GM10248 (cell line): ENCODE measurements at places on chromosomes 12 and 14.

DNA sequence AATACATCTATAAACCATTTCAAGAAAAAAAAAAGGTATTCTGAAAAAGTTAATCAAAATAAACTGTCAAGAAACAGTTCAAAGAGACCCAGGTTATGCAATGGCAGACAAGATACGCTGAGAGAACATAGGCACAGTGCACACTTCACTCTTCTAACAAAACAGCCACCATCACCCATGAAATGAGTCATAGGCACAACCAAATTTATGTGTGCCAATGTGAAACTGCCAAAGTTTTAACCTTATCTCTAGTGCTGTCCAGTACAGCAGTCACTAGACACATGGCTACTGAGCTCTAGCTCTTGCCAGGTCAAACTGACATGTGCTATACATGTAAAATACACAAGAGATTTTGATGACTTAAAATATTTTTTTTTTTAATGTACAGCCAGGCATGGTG is 1.4 kb downstream of the CEP128 start:
- no peak for DNase-seq

- no peak for DNase-seq
Observed at GRCh38 chr14:88908216-88908615, 83.8 kb downstream of the TTC8 start.

DNA sequence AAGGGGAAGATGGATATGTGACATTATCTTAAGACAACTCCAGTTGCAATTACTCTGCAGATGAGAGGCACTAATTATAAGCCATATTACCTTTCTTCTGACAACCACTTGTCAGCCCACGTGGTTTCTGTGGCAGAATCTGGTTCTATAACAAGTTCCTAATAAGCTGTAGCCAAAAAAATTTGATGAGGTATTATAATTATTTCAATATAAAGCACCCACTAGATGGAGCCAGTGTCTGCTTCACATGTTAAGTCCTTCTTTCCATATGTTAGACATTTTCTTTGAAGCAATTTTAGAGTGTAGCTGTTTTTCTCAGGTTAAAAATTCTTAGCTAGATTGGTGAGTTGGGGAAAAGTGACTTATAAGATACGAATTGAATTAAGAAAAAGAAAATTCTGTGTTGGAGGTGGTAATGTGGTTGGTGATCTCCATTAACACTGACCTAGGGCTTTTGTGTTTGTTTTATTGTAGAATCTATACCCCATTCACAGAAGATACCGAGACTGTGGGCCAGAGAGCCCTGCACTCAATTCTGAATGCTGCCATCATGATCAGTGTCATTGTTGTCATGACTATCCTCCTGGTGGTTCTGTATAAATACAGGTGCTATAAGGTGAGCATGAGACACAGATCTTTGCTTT is 36.9 kb downstream of the PSEN1 start:
- peak; percentile 31 for DNase-seq

- DNase-seq, result peak; percentile 54
Observed at GRCh38 chr12:111451649-111452129, 46.0 kb downstream of the SH2B3 start.

GRCh38 chr12:39605501-39605900 is 14.1 kb downstream of the ABCD2 start:
- no peak for DNase-seq

DNA sequence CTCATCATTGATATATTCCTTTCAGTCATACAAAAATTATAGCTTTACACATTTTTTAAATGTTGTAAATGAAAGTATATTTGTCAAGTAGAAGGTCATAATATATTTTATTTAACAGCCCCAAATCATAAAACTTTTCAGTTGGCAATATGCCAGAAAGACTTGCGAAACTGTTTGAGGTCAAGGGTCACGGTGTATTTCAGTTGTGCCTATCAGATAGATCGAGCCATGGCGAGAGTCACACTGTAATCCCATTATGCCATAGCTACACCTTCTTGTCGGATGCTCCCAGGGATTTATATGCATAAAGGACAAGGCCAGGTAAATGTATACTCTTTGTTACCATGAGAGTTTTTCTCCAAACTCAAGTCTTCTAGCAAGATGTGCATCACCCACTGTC is 26.7 kb upstream of the G2E3 start:
- DNase-seq, result no peak

- DNase-seq, result no peak
Observed at GRCh38 chr14:64464651-64465050, 648 bp upstream of the AKAP5 start.

DNA sequence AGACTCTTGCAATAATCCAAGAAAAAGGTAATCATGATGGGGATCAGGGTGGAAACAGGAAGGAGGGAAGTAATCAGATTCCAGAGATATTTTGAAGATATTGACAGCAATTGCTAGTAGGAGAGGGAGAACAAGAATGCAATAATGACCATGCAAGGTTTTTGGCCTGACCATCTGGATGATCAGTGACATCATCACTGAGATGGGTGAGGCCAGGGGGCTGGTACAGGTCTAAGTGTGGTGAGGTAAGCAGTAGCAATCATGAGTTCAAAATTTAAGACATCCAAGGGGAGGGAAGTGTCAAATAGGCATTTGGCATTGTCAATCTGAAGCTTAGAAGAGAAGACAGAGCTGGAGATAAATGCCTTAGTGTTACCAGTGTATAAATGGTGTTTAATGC is 24.8 kb upstream of the CLMN start:
- no peak for DNase-seq

DNA sequence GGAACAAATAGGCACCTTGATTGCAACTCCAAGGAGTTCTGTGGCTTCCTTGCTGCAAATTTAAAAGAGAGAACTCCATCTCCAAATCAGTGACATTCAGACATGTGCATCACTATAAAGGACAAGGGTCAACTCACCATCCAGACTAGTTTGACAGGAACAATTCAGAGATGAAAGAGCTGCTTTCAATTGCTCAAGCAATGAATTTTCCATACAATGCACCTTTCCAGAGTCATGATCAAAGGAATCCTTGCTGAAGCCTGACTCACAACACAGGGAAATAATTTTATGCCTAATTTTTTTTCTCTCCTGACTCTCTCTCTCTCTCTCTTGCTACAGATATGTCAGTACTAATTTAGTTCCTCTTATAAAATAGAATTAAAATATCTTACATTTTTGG is 380.5 kb upstream of the GARIN6 start:
- no peak for DNase-seq

DNA sequence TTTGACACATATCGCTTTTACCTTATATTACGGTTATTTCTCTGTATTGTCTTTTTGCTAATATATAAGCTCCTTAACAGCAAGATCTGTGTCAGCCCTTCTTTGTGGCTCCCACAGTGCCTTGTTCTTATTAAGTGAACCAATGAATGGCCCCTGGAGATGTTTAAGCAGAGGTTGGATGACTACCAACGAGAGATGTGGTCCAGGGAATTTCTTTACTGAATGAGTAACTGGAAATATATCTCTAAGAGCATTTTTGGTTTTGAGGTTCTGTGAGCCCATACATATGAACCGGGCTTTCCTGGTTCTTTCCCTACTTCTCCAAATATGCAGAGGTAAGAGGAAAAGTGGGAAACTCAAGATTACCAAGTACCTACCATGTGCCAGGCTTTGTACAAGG is 23.5 kb downstream of the CALCOCO1 start:
- no peak for DNase-seq

DNA sequence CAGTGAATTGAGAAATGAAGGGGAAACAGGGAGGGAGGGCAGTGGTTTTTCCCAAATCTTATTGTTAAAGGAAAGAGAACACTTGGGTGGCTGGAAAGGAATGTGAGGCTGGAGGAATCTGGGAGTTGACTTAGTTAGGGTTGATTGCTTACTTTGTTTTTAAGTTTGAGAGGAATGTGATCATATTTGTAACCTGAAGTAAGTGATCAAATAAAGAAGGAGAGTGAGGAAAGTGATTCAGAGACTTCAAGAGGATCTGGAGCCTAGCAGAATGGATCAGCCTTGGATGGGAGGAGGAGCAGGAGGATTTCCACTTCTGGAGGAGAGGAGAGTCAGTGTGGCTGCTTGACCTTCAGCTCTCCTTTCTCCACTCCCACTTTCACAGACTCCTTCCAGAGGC is 6.0 kb upstream of the LRP6 start:
- DNase-seq, result no peak

DNA sequence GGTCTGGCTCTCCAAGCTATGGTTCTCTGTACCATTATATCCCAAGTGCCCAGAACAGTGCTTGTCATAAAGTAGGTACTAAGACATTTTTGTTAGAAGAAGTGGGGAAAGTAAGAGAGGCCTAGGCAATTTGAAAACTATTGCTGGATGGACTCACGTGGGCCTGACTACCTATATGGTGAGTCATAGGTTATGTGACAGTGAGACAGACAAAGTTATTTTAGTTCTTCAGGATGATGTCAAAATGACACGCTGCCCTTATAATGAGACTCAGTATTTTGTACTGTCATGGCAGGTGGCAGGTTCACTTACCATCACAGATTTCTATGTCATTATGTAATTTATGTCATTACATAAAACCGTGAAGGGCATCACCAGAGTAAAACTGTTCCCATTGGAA is 53.1 kb downstream of the PARP11 start:
- no peak for DNase-seq

GRCh38 chr12:47223848-47224213 is 144.1 kb upstream of the AMIGO2 start:
- DNase-seq, result no peak

- no peak for DNase-seq
Observed at GRCh38 chr14:95727056-95727700, 13.3 kb upstream of the TCL1A start.

DNA sequence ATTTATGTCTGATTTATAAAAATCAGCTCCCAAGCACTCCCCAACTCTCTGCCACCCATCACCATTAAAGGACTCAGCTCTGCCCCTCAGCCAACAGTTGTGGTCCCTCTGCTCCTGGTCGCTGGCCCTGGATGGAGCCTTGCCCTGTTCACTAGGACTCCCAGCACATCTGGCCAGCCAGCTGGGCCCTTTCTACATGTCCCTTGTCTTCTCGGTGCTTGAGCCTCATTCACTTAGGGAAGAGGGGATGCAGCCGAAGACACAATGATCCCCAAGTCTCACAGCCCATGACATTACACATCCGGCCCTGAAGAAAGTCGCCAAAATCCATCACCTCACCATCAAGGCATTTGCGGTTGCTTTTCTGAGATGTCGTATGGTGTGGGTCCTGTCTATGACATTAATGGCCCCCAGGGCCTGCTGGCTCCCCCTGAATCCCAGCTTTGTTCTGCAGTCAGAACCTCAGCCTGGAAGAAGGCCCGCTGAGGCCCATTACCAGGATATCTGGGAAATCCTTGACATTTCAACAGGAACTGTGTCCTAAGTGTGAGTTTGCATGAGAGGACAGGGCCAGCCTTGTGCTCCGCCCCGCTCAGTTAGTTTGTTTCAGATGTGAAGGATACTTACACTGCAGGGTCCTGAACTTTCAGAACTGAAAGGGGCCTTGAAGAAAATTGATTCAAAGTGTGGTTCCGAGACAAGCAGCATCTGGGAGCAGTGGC is 19.1 kb downstream of the TSPAN11 start:
- DNase-seq, result no peak

- DNase-seq, result no peak
Observed at GRCh38 chr12:123808167-123808566, 46.1 kb downstream of the DNAH10 start.

- DNase-seq, result no peak
Observed at GRCh38 chr14:69291891-69292561, 32.1 kb downstream of the GALNT16 start.

DNA sequence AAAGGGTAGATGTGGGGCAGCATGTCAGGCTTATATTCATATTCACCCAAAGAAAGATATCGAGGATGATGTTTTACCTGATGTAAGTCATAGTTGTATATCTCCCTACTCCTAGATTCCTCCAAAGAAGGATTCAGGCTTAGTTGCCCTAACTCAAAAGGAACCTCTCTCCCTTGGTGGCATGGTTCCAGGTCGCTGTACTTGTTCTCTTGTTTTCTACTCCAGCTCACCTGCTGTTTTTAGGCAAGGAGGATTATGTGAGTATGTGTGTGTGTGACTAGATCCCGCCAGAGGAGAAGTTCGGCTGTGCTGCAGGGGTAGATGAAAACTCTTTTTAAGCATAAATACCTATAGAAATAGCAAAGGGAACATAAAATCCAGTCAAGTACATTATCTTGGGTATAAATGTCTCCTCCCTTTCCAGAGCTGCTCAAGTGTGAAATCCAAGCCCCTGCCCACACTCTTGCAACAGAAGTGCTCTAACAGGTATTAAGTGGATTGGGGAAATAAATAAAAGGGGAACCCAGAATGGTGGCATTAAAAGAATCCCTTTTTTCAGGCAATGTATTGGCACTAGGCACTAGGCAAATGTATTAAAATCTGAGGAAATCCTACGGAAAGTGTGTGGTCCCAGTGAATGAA is 375.7 kb downstream of the ZFP36L1 start:
- DNase-seq, result no peak

DNA sequence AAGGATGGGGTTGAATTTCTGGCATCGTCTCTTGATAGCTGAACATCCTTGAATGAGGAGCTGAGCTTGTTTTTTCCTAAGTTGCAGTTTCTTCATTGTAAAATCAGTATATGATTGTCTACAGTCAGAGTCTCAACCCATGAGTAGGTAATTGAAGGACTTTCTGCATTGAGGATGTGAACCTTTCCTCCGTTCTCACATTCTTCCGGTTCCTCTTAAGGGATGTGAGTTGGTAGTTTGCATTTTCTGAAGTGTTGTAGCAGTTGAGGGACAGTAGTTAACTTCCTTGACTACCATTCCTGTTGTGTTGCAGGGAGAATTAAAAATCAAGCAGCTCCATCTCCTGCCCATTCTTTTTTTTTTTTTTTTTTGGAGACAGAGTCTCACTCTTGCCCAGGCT is 19.1 kb downstream of the TPCN1 start:
- peak; percentile 52 for DNase-seq

DNA sequence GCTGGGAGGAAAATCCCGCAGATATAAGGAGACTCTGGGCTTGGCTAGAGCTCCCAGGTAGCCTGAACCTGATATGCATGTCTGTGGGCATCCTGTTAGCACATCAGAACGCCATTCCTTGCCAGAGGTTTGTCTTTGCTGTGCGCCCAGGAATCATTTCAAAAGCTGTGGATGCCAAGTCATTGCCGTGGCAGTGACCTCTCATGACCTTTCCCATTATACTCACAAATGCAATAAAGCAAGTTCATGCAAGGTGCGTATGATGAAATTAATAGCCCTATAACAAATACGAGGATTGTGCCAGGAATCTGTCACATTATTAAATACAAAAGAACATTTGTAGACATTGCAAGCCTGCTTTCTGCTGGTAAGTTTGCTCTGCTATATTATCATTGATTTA is 229.1 kb upstream of the PELI2 start:
- DNase-seq, result no peak

- no peak for DNase-seq
Observed at GRCh38 chr12:40033242-40033630, 72.6 kb downstream of the SLC2A13 start.
